ENCODE measurements at places on chromosomes 2 and 18.

GRCh38 chr2:10042301-10043161 lies 819 bp upstream of the KLF11 start:
- DNase-seq, result no peak

DNA sequence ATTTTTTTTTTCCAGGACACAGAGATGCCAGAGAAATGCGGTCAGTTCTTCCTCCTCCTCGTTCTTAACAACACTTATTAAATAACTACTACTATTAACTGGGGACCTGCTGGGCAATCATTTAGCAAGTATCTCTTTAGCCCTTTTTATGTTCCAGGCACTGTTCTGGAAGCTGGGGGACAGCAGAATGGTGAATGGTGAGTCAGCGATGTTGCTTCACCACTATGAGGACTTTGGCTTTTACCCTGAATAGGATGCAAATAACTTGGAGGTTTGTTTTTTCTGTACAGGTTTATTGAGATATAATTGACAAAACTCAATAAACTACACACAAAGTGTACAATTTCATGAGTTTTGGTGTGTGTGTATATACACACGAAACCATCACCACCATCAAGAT lies 179.9 kb upstream of the MSH6 start:
- DNase-seq, result no peak

DNA sequence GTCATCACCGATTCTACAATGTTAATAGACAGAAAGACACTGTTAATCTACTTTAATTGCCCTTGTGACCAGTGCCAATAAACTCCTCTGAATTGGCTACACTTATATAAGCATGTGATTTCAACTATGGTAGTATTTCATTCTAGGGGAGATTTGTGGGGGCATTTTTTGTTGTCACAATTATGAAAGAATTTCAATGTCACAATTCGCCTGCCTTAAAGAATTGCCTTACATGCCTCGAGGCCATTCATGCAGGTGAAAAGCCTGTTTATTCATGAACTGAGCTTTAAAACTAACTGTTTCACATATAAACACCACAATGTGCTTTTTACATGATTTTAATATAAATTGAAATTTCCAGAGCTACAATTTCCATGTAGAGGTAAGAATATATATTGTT lies 162.8 kb downstream of the GCA start:
- no peak for DNase-seq

DNA sequence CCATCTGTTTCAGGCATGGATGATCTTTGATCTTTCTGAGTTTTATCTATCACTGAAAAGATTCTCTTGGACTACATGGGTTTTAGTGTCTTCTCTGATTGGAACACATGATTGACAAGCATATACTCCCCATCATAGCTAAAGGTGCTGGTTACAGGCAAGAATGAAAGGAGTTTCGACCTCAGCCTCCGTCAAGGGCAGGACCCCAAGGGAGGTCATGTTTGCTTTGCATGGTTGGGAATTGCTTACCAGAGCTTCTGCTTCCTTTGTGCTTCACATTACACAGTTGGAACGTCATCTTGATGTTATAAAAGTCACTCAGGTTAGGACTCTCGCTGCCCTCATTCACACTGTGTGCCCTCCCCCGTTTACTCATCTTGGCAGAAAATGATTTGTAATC lies 287.7 kb downstream of the PIK3C3 start:
- no peak for DNase-seq

- DNase-seq, result no peak
These were observed 822.8 kb upstream of the CDH2 start for GRCh38 chr18:28999726-29000125.

GRCh38 chr2:26238311-26238958 lies 6.0 kb downstream of the HADHA start:
- DNase-seq, result no peak

DNA sequence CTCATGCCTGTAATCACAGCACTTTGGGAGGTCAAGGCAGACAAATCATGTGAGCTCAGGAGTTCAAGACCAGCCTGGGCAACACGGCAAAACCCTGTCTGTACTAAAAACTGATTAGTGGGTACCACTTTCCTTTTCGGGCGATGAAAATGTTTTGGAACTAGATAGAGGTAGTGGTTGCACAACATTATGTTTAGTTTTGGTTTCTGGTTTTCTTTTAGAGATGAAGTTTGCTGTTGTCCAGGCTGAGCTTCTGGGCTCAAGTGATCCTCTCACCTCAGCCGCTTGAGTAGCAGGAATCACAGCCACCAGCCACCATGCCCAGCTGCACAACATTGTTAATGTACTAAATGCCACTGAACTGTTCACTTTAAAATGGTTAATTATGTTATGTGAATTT lies 27.6 kb downstream of the AAK1 start:
- DNase-seq, result no peak

GRCh38 chr2:203772456-203773165 lies 66.2 kb downstream of the CD28 start:
- no peak for DNase-seq

Data from NCI-H1930 (cell line).